ENCODE measurements at places on chromosomes 11 and 22. TPM values are rescaled to one million over a fixed set of nuclear protein-coding genes. Genes with fewer than 3 reads are reported as not detected.

UVRAG gene
- 30.4 TPM for total RNA-seq

MRGPRE gene
- under 0.01 TPM for total RNA-seq

KLHDC7B gene
- total RNA-seq = 0.29 TPM

LRRN4CL gene
- total RNA-seq = 9.1 TPM

MS4A15 gene
- not detected for total RNA-seq

KRTAP5-10 gene
- total RNA-seq = 0.36 TPM
